AG09319 (cell line): ENCODE measurements at places on chromosomes 1 and 21.

DNA sequence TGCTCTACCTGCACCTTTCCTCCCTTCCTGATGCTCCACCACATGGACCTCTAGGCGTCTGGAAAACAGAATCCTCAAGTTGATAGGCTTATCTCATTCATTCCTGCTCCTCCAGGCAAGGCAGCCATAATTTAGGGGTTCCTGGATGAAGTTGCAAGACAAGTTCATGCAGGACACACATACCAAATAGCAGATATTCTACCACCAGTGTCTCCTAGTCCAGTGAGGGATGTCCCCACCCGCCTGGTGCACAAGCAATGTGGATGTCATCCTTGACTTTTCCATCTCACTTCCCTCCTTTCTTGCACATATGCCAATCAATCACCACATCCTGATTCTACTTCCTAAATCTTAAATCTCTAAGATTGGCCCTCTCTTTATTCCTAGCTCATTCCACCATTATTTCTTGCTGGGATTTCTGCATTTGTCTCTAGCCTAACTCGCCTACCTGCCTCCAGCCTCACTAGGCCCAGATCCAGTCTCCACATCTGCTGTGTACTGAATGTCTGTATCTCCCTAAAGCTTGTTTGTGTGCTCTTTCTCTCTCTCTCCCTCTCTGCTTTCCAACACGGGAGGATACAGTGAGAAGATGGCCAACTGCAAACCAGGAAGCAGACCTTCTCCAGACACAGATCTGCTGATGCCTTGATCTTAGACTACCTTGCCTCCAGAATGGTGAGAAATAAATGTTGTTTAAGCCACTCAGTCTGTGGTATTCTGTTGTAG lies 40.5 kb downstream of the CD34 start:
- no peak for DNase-seq

DNA sequence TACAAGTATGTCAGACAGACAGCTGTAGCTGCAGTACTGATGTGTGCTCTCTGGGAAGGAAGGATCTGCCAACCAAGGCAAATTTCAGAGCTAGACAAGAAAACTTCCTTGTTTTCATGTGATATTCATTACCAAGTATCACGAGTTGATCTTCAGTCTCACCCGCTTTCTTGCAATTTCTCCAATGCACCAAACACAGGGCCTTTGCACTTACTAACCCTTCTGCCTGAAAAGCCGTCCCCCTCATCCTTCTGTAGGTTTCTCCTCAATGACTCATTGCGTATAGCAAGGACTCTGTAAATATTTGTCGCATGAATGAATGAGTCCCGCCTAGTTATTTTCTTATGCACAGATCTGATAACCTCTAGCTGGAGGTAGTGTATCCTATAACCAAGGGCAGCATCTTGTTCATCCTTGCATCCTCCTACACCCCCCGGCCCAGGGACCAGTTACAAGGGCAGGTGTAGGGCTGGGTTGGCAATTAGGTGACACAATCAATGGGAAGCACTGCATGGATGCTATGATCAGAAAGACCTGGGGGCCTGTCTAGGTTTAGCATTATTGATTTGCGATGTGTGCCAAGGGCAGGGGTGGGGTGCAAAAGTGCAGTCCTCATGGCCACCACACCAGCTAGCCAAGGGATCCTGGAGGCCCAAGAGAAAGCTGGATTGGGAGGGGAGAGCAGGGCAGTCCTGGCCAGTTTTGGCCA lies 51.4 kb upstream of the GPR157 start:
- no peak for DNase-seq

GRCh38 chr1:231990388-231990787 lies 363.8 kb downstream of the DISC1 start:
- no peak for DNase-seq

- DNase-seq: no peak
These were observed 78.8 kb downstream of the GPR161 start for GRCh38 chr1:168057921-168058320.

GRCh38 chr1:183633676-183634343 lies 1.8 kb downstream of the ARPC5 start:
- peak; percentile 76 for DNase-seq

DNA sequence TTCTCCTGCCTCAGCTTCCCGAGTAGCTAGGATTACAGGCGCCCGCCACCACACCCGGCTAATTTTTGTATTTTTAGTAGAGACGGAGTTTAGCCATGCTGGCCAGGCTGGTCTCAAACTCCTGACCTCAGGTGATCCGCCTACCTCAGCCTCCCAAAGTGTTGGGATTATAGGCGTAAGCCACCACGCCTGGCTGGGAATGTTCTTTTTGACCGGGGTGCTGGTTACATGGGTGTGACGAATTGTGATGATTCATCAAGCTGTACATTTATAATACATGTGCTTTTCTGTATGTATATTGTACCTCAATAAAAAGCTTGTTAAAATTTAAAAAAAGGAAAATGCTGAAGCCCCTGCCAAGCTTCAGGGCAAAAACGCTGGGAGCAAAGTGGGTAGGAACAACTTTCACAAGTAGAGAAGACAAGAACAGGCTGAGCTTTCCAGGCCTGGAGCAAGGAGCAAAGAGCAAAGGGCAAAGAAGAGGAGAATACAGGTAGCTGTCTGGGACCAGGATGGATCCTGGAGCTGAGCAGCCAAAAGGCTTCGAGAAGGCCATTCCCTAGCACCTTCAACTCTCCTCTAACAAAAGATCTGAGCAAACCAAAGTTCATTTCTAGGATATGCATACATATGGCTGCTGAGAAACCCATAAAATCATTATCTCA lies 20.5 kb upstream of the YRDC start:
- DNase-seq: no peak

- no peak for DNase-seq
These were observed 15.3 kb upstream of the ADARB1 start for GRCh38 chr21:45059121-45059520.

DNA sequence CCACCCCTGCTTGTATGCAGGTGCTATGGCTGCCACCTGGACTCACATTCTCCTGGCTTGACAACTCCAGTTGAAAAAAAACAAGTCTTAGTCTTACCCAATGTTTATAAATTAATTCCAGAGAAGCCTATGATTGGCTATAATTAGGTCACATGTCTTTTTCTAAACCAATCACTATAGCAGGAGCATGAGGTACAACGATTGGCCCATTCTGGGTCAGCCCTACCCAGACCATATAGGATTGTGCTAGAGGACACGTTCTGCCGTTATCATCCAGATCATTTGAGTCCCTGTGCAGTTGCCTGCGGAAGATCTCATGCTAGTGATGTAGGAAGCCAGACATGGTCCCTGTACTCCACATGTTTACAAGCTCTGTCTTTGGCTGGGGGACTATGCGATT lies 41.9 kb upstream of the PARP1 start:
- no peak for DNase-seq

GRCh38 chr21:21971384-21971783 lies 973.2 kb downstream of the NCAM2 start:
- no peak for DNase-seq

DNA sequence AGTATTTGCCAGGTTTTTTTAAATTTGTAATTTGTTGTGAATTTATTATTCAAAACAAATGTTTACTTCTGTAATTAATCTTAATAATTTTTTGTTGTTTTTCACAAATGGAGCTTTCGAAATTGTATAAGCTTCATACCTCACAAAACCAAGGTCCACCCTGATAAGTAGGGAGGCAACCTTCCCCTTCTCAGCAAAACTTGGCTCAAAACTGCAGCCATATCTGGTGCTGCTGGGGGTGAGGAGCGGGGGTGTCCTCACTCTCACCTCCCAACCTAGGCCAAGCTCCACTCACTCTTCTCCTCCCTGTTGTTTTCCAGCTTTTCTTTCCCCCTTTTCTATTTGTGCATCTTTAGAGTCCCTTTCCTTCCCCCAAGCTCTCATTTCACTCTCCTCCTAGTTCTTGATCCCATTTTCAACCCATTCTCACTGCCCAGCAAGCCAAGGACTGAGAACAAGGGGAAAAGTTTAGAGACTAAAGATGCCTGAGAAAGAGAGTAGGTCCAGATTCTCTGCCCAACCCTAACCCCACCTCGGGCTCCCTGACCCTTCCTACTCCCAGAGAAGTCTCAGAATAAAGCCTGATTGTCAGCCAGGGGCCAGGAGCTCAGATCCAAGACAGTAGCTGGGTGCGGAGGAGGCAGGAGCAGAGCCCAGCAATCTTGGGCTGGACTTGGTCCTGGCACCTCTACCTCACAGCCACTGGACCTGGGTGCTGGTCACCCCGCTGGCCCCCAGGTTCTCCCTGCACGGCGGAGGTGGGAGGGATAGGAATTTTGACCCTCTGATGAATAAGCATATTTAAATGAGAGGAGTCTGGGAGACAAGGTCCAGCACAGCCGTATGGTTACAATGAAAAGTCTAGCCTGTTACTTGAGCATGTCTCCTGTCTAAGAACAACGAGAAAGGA lies 8.3 kb upstream of the CFAP45 start:
- no peak for DNase-seq

DNA sequence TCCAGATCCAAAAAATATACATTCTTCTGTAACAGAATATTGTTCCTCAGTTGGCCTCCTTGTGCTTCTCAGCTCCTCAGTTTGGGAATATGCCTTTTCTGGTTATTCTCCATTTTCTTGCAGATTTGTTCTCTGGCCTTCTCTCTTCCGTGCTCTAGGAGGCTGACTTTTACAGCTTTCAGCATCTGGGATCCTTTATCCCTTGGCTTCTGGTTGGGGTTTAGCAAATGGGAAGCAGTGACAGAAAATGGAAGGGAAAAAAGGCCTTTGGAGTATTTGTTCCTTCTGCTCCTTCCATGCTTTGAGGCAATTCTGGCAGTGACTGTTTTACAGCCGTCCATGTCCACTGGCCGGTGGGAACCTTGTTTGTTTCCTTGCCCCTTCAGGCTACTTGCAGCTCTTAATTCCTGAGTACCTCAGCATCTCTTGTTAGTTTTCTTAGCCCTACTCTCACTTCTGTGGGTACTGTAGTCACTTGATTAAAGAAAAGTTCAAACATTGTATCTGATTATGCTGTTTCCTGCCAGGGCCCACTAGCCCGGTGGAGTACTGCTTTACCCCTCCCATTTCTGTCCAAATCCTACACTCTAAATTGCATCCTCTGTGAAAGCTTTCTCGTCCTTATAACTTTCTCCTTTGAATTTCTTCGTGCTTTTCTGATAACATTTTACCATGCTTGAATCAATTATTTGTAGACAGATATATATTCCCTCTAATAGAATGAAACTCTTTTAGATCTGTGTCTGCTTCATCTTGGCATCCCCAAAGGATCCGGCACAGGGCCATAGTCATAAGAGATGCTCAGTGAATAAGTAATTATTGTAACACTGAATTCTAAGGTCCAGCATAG lies 118.2 kb downstream of the OSBPL9 start:
- no peak for DNase-seq

- DNase-seq: no peak
These were observed 25.6 kb downstream of the S100A10 start for GRCh38 chr1:151968058-151968457.

GRCh38 chr1:151739590-151740355 lies 18.5 kb downstream of the RIIAD1 start:
- DNase-seq: no peak

GRCh38 chr1:213452501-213452900 lies 401.5 kb downstream of the RPS6KC1 start:
- no peak for DNase-seq

GRCh38 chr1:119748040-119748439 lies 20.7 kb downstream of the HMGCS2 start:
- no peak for DNase-seq

DNA sequence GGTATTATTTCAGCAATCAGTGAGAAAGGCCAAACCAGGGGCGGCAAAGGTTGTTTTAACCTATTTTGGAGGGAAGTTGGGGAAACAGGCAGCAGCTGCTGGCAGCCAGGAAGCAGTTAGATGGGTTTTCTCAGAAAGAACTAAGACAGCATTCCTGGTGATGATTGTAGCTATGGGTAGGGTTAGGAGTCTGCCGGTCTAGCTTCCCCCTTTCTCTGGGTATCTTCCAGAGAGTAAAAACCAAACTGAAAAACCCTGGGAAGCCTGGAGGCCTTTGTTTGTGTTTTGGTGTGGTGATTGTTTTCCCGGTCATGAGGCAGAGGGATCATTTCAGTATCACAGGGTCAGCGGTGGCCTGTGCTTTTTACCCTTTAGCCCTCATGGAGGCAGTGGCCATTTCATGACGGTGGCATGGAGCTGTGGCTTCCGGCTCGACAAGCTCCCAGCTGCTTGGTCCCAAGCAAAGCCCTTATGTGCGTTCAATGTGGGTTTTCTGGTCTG lies 19.5 kb upstream of the TNFRSF1B start:
- no peak for DNase-seq

DNA sequence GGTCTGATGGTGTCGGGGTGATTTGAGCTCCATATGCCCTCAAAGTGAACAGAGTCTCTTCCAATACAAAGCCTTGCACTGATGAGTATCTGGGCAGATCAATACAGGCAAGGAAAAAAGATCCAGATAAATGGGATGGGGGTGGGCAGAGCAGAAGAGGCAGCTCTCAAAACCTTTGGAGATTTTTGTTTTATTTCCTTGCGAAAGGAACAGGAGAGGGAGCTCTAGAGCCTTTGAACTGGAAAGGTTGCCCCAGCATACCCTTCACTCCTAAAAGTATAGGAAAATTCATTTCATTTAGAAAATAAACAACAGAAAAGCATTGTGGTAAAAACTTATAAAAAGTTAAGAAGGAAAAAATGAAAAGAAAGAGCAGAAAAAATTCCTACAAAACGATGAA lies 31.4 kb upstream of the OLIG2 start:
- DNase-seq: peak; percentile 1

DNA sequence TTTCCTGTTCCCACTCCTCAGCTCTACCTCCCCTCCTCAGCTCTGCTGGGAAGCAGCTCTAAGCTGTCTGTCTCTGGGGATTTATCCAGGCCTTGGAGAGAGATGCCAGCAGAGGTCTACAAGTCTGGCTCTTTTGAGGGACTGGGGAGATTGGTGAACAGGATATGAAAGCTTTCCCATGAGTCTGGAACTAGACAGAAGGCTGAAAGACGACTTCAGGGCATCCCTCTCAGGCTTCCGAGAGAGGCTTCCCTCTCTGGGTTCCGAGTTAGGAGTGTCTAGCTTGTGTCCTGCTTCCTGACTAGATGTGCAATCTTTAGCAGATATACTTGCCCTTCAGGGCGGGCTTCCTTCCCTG lies 733 bp downstream of the TMEM35B start:
- DNase-seq: no peak

- DNase-seq: no peak
These were observed 29.4 kb downstream of the COA7 start for GRCh38 chr1:52668711-52669110.

DNA sequence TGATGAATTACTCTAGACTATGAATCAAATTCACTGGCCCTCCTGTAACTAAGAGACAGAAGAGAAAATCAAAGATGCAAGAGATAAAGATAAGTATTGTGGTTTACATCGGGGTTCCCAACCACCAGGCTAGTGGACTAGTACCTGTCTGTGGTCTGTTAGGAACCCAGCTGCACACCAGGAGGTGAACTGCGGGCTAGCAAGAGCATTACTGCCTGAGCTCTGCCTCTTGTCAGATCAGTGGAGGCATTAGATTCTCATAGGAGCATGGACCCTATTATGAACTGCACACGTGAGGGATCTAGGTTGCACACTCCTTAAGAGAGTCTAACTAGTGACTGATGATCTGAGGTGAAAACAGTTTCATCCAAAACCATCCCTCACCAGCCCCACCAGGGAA lies 58.9 kb upstream of the DUSP10 start:
- no peak for DNase-seq

GRCh38 chr1:221858818-221859611 lies 117.1 kb upstream of the DUSP10 start:
- no peak for DNase-seq

- peak; percentile 38 for DNase-seq
These were observed 29.9 kb upstream of the POFUT2 start for GRCh38 chr21:45317398-45318145.

GRCh38 chr1:31802190-31803150 lies 13.4 kb downstream of the SPOCD1 start:
- DNase-seq: no peak
